ENCODE measurements at places on chromosomes 16 and 17. TPM values are rescaled to one million over a fixed set of nuclear protein-coding genes. Genes with fewer than 3 reads are reported as not detected.

DNA sequence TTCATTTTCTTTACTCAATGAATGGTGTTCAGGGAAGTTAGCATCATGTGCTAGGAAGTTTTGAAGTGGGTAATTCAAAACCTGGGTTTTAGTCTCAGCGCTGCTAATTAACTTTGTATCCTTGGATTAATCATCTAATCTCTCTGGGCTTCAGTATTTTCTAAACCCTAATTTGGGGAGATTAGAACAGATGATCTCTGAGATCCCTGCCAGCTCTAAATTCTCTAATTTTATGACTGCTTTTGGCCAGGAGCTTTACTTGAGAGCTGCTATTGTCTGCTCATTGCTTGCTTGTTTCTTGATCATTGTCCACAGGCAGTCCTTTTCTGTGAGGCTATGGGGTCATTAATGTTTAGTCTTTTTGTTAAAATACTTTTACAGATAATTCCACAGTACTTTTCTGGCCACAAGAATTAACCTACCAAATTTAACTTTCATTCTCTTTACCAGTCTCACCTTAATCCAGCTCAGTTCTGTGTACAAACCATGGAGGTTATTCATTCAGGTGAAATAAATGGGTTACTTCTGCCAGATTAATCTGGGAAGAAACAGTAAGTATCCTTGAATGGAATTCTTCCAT, 28.4 kb upstream of the VWA3A start:
- no peak for DNase-seq

DNA sequence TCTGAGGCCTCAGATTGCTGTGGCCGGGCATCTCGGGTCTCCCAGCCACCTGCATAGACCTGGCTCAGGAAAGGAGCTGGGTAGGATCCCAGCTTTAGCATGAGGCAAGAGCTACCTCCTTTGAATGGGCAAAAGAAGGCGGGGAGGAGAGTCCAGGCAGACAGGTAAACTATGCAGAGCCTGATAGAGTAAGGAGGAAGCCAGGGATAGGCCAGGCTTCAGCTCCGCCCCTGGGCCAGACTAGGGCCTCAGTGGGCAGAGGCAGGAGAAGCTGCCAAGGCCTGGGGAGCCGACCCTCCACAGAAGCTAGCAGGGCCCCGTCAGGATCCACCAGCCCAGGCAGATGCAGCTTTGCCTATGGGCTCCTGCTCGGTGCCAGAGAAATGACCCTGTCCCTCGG, 22.6 kb upstream of the UBE2G1 start:
- DNase-seq = no peak

DNA sequence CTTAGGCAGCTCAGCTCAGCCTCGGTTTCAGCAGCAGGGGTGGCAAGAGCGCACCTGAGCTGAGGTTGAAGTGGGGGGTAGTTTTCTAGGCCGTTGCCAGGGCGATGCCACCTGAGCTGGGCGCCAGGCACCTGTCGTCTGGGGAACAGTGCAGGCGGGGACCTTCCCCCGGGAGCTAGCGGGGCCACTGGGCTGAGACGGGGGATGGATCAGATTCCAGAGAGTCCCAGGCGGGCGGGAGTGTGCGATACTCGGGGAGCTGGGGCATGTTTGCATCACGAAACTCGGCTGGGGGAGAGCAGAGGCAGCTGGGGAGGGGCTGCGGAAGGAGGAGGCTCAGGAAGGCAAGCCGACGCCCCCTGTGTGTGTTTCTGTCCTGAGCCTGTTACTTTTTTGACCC, 477 bp upstream of the CLDN9 start:
- DNase-seq = no peak

The USP10 gene
- 91.6 TPM for total RNA-seq

- DNase-seq = no peak
Measured at GRCh38 chr16:7614021-7614795, 281.6 kb downstream of the RBFOX1 start.

The TMEM238L gene
- not detected for total RNA-seq

DNA sequence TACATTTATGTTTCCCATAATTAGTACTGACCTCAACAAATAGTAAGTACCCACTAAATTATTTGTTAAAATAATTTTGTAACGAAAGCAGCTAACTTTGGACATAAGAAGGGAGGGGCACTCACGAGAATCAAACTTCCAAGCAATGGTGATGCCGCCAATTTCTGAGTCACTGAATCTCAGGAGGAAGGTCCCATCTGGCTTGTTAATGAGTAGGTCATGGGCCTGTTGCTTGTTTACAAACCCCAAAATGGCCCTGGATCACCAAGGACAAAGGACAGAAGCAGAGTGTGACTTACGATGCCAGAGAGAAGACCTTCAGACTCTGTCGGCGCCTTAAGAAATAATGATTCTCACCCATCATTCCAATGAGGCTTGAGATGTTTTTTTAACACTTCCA, 15.8 kb upstream of the GHDC start:
- no peak for DNase-seq

DNA sequence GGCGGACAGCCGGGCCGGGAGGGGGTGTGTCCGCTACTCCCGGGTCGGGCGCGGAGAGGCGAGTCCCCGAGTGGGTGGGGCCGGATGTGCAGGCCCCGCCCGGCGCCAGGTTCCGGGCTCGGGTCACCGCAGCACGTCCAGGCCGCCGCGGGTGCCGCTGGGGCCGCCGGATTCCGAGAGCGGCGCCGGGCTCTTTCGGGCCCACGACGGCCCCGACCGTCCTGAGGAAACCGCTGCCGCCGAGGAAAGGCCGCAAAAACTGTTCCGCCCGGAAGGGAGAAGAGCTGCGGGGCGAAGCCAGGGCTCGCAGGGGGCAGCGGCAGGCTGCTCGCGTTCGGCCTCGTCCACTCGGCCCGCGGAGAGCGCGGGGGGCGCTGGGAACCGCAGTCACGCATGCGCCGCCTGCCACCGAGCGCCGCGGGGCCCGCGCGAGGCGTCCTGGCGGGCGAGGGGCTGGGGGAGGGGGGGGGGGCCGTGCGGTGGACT, at the start of gene ZKSCAN2:
Gene ZKSCAN2, minus strand, starts transcription at position 376 of the 486 bp plus-strand sequence. CDS start 718 bp downstream, outside the sequence.
- DNase-seq = peak; percentile 94

DNA sequence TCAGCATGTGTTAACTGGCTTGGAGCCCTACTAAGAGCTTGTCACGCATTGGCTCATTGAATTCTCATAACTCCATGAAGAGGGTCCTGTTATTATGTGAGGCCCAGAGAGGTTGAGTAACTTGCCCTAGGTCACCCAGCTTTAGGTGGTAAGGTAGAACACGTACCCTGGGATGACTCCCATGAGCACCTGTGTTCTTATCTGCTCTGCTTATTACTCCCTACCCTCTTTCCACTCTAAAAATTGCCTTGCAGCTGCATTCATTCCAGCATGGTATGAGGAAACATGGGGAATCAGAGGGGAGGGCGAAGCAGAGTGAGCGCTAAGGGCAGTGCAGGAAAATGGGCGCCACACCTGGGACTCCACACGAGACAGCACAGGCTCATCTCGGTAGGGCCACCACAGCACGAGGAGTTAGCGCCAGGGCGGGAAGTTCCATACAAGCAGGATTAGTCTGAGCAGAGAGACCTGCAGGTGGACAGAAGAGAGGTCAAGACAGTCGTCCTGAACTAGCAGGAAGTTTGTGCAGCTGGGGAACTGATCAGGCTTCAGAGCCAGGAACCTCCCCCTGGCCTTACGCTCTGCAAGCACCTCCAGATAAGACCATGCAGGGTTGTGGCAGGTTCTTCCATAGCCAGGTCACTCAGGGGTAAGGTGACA, 10.1 kb downstream of the COPZ2 start:
- DNase-seq = no peak

The MIEN1 gene
- total RNA-seq = 44.3 TPM

GRCh38 chr16:51271156-51271701, 120.2 kb upstream of the SALL1 start:
- DNase-seq = no peak

DNA sequence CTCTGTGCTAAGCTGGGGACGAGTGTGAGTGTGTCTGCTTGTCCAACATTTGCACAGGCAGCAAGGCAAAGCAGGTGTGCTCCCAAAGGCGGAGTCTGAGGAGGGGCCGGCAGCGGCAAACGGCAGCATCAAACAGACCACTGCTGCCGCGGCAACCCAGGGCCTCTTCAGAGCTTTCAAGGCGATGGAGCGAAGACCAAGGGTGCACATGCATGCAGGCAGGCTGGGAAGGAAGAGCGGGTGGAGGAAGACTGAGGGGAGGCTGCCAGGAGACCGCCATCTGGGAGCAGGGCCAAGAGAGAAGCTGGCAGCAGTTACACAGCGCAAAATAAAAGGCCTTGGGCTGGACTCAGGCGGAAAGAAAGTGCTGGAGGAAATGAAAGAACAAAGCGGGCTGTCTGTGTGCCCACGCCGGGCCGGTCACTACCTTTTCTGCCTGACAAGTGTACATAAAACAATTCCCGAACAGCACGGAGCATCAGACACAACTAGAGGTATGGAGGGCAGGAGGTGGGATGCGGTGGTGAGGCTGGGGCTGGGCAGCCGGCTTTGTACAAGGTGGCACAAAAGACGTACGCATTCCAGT, 8.5 kb downstream of the TIMM22 start:
- DNase-seq = peak; percentile 53

The CCDC200 gene
- total RNA-seq = not detected

DNA sequence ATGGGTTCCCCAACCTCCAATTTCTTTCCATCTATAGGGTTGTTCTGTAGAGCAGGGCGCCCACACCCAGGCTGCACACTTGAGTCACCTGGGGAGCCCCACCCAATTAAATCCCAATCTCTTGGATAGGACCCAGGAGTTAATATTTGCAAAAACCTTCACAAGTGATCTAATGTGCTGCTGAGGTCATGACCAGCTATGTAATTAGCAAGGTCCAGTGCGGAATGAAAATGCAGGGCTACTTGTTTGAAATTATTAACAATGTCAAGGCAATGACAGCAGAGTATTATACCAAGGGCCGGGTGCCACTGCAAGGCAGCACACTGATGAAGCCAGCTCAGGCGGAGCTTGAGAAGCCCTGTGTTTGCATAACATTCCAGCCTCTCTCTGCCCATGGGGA, 302.7 kb downstream of the MAF start:
- DNase-seq = no peak

GRCh38 chr16:24626256-24626655, 86.9 kb downstream of the RBBP6 start:
- DNase-seq = no peak

The CRYBA1 gene
- not detected for total RNA-seq

- no peak for DNase-seq
Measured at GRCh38 chr16:74094962-74095361, 201.7 kb upstream of the PSMD7 start.

The CRYM gene
- total RNA-seq = 33.4 TPM

The DHRS7C gene
- total RNA-seq = 34.3 TPM

DNA sequence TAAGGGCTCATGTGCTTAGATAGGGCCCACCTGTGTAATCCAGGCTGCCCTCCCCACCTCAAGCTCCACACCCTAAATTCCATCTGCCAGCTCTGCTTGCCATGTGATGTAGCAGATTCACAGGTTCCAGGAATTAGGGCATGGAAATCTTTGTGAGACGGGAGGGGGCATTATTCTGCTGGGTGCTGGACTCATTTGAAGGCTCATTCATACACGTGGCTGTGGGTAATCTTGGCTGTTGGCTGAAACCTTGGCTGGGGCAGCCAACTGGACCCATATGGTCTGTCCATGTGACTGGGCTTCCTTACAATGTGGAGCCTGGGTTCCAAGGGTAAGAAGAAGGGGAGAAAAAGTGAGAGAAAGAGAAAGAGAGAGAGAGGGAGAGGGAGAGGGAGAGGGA, 115.1 kb downstream of the CYLD start:
- DNase-seq = no peak

DNA sequence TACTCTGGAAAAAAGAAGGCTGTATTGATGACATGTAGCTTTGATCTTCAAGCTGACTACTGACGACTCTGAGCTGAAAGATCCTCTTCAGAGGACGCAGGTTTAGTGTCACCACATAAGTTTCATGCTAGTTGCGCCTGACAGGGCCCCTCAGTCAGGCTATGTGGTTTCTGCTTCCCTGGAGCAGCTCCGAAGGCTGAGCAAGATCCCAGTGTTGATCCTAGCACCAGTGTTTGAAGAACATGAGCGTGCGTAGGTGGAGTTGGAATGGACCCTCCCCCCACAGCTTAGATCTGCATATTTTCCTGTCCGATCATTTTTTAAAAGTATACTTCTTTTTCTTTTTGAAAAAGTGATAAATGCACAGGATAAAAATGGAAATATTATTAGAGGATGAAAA, 17.3 kb downstream of the BANP start:
- no peak for DNase-seq

The KIF2B gene
- total RNA-seq = not detected

DNA sequence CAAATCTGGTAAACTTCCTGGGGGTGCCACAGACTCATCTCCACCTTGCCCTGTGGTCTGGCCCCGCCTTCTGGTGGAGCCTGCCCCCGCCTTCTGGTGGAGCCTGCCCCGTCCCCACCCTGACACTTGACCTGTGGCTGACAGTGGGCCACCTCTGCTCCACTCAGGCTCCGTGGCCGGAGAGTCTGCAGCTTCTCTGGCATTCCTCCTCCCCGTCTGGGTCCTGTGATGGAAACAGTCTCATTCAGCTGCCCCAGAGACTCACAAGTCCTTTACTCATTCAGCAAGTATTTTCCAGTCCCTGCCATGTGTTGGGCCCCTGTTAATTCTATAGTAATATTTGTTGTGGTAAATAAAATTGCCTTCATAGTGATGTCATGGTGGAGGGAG, 21.0 kb upstream of the G6PC1 start:
- no peak for DNase-seq

The GRAPL gene
- not detected for total RNA-seq

The KIF19 gene
- total RNA-seq = 0.42 TPM

- DNase-seq = no peak
Measured at GRCh38 chr17:34443619-34444469, 80.8 kb upstream of the CCL1 start.

The MT1G gene
- total RNA-seq = 1.7 TPM

DNA sequence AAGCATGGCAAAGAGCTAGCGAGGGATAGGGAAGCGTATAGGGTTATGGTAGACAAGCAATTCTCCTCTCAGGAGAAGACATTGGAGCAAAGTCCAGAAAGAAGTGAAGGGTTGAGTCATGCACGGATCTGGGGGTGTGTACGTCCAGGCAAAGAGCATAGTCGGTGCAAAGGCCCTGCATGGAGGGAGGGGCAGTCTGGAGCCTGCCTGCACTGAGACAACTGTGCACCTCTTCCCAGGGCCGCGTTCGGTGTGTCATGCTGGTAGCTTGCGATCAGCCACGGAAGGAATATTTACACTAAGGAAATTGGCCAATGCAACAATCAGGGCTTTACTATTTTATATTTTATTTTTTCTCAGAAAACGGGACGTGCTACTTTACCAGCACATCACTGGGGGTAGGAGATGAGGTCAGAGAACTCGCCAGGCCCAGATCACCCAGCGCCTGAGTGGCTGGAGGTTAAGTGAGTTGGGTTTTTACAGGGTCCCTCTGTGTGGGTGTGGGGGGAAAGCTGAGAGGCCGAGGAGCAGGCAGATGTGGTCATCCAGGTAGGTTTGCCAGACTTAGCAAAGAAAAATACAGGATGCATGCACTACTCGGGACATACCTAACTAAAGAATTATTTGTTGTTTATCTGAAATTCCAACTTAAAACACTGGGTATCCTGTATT, 6.7 kb upstream of the B9D1 start:
- no peak for DNase-seq

The KCNH6 gene
- not detected for total RNA-seq

GRCh38 chr16:12458591-12459358, 344.9 kb downstream of the CPPED1 start:
- no peak for DNase-seq

- DNase-seq = no peak
Measured at GRCh38 chr17:7258731-7259554, 3.3 kb downstream of the CLDN7 start.

GRCh38 chr17:14061666-14062560, 7.4 kb upstream of the COX10 start:
- peak; percentile 30 for DNase-seq
